Caudate nucleus (tissue), 63 donors: ENCODE measurements at places on chromosomes 16 and 17.

GRCh38 chr17:73773702-73774101, 129.5 kb upstream of the SDK2 start:
- DNase-seq, result no peak

DNA sequence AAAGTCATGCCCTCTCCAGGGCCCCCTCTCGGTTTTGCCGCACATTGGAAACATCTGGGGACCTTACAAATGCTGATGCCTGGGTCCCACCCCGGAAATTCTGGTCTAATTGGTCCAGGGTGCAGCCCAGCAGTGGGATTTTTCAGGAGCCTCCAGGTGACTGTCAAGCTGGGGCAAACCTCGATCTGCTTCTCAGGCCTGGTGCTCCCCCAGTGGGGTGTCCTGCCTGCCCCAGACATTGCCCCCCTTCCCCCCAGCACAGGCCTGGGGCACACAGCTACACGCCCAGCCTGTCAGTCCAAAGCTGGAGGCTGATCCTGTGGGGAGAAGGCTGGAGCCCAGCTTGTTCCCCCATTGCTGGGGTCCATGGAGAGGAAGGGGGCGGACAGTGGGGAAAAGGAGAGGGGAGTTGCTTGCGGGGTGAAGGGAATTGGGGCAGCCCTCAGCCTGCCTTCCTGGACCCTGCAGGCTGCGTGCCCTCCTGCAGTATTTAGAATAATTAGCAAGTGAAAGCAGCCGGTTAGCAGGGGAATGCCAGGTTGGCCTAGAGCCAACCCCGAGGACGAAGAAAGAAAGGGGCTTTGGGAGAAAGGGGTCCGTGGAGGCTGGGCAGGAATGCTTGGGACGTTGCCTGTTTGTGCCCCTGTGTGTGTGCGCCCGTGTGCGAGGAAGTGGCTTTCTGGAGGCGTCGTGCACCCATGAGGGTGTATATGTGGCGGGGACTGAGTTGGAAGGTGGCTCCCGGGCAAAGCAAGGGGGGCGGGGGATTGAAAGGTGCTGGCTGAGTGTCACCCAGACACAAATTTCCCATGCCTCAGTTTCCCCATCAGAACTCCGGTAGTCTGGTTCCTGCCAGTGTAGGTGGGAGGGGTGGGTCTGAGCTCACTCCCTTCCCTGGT, 5.9 kb downstream of the FOXJ1 start:
- no peak for DNase-seq

- DNase-seq, result no peak
These were observed 176.6 kb upstream of the IRX6 start for GRCh38 chr16:55147396-55147795.

- no peak for DNase-seq
These were observed 44.7 kb downstream of the METRNL start for GRCh38 chr17:83123896-83124801.

DNA sequence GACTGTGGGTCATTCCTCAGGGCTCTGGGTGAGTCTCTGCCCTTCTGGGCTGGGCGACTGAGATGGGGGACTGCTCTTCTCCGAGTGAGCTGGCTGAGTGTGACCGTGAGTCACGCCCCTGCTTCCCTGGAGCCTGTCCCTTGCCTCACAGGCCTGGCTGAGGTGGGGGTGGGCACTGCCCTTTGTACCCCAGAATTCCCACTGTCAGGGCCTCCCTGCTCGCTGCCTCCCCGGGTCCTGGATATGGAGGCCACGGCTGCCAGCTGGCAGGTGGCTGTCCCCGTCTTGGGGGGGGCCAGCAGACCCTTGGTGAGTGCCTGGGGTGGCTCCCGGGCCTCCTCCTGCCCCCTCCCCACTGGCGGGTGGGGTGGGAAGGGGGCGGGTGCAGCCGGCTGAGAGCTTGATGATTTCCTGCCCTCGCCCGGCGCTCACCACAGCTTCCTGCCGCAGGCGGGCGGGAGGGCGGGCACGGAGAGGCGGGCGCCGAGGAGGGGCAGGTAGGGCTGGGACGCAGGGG, at the start of gene LAT:
Gene LAT (plus strand): TSS at position 434 of the 517 bp plus-strand sequence. CDS start 366 bp downstream, outside the sequence.
- no peak for DNase-seq

DNA sequence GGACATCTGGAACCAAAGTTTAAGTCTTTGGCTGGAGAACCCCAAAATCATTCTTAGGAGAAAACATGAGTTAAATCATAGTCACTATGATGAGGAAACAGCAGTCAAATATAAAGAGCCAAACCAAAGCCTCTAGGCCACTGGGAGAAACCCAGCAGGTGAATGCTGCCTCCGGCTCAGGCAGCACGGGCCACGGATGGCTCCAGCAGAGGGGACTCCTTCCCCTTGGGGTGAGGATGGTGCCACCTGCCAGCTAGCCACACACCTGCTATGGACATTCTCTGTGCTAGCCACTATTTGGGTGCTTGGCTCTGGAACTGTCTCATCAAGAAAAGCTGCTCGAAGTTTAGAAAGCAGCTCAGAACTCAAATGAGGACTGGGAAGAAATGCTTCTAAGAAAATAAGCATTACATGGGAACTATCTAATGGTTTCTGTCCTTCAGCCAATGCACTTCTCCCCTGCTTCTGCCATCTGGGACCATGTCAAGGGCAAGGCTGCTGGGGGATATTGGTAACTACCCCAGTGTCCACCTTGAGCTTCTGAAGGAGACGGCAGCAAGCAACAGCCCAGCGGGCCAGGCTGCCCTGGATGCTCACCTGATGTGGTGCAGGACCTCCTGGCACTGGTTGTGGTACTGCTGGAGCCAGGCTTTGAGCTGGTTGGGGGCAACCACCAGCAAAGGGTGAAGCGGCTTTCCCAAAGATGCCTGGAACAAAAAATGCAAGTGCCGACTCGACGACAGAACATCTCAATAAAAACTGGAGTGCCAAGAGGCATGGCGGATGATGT, 22.5 kb downstream of the ELAC2 start:
- no peak for DNase-seq

DNA sequence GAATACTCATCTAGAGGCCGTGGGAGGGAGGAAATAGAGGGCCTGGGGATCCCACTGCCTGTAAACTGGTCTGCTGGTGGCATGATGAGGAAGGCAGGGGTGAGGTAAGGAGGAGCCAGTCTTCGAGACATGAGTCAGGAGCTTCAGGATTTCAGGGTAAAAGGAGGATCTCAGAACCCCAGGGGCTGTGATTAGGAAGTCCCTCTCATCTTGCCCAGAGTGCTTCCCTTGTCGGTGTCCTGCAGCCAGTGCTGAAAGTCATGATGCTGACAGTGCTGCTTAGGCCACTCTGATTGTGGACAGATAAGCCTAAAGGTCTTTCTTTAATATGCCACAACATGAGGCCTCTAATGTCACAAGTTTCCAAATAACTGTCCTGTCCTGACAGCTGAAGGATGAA, 29.6 kb downstream of the COG4 start:
- no peak for DNase-seq

GRCh38 chr17:8503368-8503767, 67.7 kb downstream of the NDEL1 start:
- DNase-seq, result no peak

DNA sequence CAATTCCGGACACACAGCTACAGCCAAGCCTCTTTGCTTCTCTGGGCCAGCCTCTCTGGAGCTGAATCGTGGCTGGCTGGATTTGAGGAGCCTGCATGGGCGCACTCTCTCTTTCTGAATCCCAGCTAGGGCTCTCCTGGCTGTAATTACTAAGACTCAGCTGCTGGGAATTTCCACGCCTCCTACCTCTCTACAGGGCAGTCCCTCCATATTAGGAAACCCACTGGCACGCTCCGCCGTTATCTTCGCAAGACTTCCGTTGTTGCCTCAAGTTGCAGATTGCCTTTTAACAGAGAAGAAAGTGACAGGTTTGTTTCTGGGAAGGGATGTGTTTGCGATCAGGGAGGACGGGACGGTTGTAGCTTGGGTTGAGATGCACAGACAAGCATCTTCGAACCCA, 188.4 kb upstream of the NLRP1 start:
- DNase-seq, result no peak

DNA sequence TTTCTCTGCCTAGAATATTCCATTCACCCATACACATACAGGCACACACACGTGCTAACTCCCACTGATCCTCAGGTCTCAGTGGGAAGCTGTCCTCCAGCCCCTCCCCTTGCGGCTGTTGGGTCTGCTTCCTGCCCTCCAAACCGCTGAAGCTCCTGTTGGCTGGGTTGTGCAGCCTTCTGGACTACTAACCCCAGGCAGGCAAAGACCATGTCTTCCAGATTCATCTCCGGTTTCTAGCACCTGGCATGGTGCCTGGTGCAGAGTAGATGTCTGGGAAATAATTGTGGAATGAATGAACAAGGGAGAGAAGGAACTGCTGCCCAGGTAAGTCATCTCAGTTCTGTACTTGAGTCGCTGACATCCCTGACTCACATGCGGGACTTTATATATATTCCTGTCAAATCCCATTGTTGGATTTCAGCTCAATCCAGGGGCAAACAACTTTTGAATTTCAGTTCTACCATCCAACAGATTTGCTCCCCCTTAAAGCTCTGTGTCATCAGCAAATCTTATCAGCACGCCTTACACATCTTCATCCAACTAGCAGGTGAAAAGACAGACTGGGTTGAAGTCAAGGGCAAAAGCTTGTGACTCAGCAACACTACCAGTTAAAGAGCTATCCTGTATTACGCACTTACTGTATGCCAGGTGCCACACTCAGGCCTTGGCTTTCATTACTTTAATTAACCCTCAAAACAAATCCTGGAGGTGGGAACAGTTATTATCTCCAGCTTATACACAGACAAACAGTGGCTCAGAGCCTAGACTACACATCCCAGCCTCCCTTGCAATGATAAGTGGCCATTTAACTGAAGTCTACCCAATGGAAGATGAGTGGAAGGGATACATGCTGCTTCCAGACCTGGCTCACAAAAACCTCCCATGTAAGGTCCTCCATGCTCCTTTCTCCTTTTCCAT, 51.1 kb downstream of the SRCIN1 start:
- DNase-seq, result no peak

DNA sequence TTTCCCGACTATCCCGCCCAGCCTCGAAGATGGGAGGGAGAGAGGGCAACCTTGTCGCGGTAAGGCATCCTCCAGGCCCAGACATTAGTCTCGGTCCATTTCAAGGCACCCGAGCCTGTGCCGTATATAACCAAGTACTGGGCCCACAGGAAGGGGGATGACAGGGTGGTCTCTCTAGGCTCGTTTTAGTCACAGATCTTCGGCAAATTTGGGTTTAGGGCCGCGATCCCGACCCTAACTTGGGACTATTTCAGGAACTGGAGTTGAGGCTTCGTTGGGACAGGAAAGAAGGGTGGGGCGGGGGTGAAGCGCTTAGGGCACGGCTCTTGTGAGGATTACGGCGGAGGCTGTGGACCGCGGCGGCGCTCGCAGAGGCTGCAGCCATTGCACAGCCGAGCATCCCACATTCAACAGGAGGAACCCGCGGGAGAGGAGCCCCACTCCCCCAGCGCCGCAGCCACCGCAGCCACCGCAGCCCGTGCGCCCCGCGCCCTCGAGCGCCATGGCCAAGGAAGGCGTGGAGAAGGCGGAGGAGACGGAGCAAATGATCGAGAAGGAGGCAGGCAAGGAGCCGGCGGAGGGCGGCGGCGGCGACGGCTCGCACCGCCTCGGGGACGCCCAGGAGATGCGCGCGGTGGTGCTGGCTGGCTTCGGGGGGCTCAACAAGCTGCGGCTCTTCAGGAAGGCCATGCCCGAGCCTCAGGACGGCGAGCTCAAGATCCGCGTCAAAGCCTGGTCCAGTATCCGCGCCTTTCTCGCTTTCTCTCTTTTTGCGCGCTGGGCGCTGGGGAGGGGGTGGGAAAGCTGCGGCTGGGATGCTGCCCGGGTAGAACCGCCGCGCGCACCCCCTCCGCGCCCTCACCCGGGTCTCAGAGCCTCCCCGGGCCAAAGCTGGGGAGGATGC, at the start of gene VAT1L:
Gene VAT1L (plus strand): TSS at position 384 of the 904 bp plus-strand sequence. CDS start 119 bp downstream, at position 503.
- peak; percentile 41 for DNase-seq

DNA sequence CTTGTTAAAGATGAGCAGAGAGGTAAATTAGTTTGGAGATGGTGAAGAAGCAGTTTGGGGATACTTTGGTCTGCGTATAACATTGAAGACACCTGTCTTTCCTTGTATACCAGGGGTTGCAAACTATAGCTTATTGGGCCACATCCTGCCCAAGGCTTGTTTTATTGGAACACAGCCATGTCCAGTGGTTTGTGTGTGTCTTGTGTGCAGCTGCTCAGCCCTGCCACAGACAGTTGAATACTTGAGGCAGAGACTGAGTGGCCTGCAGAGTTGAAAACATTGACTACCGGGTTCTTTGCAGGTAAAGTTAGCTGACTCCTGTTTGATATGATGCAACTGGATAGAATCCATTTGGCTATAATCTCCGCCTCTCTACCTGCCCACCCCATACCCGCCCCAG, 224.4 kb downstream of the PRKCA start:
- DNase-seq, result no peak

GRCh38 chr16:8740775-8741355, 56.6 kb downstream of the TMEM186 start:
- no peak for DNase-seq

DNA sequence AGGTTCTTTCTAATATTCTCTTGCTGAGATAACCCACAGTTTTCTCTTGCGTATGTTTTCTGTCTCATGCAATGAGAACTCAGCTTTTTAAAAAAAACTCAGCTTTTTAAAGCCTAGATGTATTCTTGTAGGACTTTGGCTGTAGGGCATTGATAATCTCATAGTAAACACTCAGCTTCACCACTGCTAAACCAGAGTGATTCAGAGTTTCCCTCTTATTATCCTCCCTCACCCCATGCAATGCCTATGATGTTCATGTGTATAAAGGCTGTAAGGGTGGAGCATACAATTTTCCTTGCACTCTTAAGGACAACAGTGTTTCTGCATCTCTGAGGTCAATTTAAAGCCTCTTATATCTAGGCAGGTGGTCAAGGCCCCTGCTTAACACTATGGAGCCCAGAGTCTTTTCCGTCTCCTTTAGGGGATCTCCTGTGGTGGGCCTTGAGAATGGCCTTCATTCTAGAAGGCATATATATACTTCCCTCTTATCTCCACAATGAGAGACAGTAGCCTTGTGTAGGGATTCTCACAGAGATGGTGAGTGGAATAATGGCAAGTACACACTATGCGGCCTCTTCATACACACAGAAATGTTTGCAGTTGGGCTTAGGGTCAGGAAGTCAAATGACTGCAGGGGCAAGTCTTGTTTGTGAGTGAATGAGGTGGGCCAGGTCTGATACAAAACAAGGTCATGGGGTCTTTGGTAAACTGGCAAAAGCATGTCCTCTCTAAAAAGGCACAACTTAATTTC, 279.6 kb downstream of the HS3ST3A1 start:
- no peak for DNase-seq

DNA sequence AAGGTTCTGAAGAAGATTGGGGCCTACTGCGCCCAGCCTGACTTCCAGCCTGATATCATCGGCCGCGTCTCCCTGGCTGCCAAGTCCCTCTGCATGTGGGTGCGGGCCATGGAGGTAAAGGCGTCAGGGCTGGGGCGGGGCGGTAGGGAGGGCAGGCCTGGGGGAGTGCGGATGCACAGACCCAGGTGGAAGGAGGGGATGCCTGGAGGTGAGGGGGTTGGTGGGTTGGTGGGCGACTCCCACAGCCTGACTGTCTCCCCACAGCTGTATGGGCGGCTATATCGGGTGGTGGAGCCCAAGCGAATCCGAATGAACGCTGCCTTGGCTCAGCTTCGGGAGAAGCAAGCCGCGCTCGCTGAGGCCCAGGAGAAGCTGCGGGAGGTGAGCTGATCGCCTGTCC, 26.8 kb upstream of the KDM6B start:
- no peak for DNase-seq

GRCh38 chr16:49130397-49130796, 151.2 kb downstream of the CBLN1 start:
- no peak for DNase-seq
